ENCODE measurements at places on chromosomes 1 and 21.

DNA sequence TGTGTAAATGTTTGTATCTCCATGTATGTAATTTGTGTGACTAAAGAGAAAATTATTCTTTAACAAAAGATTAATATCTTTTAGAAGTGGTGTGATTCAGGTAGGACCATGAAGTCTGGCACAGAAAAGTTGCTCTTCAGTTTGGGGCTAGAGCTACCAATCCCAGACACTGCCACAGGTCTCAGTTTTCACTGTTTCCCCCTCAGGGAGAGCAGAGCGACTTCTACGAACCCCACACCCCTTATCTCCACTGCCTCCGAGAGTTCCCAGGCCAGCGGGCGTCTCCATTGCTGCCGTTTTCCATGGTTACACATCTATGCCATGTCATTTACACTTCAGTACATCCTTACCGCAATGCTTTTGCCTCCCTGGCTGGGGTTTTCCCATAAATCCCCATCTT, 93.0 kb upstream of the SMYD2 start:
- DNase-seq = no peak

GRCh38 chr21:42315296-42315891, at the start of gene TFF3:
Gene TFF3 (minus strand): TSS chr21:42315409. CDS start chr21:42315374, 35 bp downstream.
- DNase-seq = peak; percentile 30

DNA sequence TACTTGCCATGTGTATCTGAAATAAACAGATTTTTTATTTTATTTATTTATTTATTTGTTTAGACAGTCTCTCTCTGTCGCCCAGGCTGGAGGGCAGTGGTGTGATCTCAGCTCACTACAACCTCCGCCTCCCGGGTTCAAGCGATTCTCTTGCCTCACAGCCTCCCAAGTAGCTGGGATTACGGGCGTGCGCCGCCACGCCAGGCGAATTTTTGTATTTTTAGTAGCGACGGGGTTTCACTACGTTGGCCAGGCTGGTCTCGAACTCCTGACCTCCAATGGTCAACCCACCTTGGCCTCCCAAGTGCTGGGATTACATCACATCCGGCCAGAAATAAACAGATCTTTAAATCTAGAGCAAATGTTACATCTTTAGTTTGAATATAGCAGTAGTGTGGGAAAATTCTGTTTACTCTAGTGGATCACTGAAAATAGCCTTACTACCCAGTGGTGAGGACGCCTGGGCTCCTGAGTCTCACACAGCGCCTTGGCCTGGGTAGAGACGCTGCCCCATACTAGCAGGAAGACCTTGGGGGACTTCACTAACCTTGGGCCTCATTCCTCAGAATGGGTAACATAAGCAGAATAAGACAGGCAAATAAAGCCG, 709 bp downstream of the GART start:
- DNase-seq = no peak

DNA sequence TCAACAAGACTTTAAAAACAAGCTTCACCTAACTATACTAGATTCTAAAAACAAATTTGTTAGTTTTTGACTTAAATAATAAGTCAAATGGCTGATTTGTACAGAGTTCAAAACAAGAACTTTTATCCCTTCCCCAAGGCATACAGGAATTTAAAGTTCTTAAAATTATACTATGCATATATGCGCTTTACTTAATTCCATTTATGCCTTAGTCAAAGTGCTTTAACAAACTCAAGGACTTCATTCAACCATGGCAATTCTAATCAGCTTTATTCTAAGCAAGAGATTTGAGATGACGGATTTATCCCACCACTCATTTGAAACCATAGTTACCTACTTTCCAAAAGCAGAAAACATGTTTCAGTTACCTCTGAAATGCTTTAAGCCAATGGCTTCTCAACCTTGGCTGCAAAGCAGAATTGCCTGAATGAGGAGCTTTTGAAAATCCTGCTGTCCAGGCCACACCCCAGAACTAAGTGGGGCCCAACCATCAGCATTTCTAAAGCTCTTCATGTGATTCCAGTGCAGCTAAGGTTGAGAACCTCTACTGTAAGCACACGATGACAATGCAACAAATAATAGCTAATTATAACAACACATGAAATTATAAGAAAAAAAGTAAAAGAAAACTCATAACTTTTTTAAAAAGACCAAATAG, 44.6 kb downstream of the TTLL7 start:
- DNase-seq = no peak

GRCh38 chr1:160017592-160017991, 14.2 kb downstream of the PIGM start:
- no peak for DNase-seq

GRCh38 chr1:71786218-71786617, 496.1 kb downstream of the NEGR1 start:
- DNase-seq = no peak

DNA sequence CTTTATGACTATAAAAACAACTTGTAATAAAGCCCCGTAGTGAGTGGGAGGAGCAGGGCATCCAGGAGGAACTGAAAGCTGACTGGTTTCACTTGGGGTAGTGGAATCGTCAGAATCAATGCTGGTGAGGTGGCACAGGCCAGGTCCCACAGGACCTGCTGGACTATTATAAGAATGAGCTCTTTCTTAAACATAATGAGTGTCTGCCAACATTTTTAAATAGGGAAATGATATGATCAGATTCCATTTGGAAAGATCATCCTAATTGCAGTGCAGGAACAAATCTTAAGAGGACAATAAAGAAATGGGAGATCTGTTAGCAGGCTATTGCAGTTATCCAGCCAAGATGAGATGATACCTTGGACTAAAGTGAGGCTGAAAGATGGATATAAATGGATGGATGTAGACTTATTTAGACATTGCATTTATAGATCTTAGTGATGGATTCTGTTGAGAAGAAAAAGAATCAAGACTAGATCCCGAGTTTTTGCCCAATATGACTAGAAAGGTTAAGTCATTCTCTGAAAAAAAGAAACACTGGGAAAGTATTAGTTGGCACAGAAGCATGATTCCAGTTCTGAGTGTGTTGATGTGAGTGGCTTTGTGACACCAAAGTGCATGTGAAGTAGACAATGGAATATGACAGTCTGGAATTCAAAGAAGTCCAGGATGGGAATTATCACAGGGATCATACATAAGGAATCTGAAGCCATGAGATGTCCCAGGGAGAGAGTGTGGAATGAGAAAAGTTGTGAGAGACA, 153.3 kb upstream of the SGIP1 start:
- no peak for DNase-seq

GRCh38 chr1:220685879-220686278, 4.3 kb upstream of the C1orf115 start:
- no peak for DNase-seq

DNA sequence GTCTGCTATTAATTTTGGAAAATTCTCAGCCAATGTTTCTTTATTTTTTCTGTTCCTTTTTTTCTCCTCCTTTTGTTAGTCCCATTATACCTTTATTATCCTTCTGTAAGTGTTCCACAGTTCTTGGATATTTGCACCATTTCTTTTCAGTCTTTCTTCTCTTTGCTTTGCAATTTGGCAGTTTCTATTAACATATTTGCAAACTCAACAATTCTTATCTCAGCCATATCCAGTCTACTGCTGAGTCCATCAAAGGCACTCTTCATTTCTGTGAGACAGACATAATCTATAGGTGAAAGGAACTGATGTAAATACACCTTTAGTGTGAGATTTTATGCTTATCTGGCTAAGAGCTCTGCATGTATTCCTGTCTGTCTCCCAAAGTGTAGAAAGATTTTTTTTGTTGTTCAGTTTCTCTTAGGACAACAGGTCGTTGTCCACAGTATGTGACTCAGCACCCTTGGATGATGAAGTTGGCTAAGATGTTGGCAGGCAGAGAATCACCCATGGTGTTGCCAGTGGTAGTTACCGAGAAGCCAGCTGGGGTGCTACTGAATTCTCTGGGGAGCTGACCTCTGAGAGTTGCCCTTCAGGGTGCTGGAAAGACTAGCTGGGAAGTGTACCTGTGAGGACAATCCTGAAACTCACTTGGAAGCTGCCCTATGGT, 38.4 kb downstream of the LEPR start:
- DNase-seq = no peak

GRCh38 chr1:20634065-20634593, 871 bp downstream of the PINK1 start:
- peak; percentile 29 for DNase-seq

GRCh38 chr1:225131869-225132268, 202.4 kb downstream of the DNAH14 start:
- DNase-seq = no peak

DNA sequence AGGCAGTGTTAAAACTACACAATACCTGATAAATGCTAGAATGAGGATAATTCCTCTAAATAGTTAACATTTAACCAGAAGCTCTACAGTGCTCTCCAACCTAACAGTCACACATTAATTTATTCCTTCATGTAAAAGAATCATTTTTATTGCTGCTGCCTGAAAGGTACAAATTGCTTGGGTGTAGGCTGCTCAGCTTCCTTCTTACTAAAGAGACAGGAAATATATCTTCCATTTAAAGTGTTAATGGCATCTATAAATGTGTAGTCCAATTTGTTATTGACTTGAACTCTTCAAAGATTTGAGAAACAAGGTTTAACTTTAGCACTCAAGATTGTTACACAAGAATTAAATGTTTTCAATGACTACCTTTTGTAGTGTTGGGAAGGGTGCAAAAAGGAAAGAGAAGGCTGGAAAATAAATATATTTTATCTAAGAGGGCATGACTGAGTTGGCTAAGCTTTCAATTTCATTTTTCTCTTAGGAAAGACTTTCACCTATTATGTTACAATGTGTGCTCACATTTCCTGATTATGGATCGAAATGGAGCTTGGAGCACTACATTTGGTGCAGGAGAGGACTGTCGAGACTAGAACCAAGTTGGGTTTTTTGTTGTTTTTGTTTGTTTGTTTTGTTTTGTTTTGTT, 105.5 kb upstream of the CACYBP start:
- DNase-seq = no peak

DNA sequence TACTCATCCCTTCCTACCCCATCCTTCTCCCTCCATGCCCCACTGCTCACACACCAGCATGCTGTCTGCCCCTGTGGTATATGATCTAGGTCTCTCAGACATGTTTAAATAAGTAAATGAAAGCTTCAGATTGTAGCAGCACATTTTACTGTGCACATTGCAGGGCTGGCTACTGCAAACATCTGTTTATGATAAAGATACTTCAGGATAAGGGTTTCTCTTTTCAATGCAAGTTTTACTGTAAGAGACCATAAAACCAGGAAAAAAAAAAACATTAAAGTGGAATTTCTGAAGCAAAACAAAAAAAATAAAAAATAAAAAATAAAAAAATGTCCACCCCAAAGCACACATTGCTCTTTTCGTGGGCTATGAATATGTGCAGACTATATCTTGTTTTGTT, 184.4 kb downstream of the USH2A start:
- DNase-seq = no peak

- DNase-seq = no peak
These were observed 52.7 kb upstream of the WASF2 start for GRCh38 chr1:27542463-27543273.

DNA sequence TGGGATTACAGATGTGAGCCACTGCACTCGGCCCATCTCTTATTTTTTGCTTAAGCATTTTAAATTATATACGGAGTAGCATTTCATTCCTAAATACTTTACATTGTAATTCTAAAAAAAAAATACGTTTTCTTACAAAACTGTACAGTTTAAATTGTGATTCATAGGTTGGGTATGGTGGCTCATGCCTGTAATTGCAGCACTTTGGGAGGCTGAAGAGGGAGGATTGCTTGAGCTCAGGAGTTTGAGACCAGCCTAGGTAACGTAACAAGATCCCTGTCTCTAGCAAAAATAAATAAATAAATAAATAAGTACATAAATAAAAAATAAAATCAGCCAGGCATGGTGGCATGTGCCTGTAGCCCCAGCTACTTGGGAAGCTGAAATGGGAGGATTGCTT, 24.6 kb downstream of the TBCE start:
- no peak for DNase-seq

GRCh38 chr1:153922076-153922971, 448 bp downstream of the GATAD2B start:
- peak; percentile 81 for DNase-seq

GRCh38 chr1:114218361-114219171, 64.9 kb upstream of the SYT6 start:
- DNase-seq = no peak

GRCh38 chr1:75034376-75034775, 99.8 kb upstream of the LHX8 start:
- no peak for DNase-seq

- DNase-seq = no peak
These were observed 279.3 kb downstream of the PAPPA2 start for GRCh38 chr1:176742322-176742721.

GRCh38 chr1:162391790-162392563, 10.4 kb downstream of the C1orf226 start:
- peak; percentile 11 for DNase-seq

DNA sequence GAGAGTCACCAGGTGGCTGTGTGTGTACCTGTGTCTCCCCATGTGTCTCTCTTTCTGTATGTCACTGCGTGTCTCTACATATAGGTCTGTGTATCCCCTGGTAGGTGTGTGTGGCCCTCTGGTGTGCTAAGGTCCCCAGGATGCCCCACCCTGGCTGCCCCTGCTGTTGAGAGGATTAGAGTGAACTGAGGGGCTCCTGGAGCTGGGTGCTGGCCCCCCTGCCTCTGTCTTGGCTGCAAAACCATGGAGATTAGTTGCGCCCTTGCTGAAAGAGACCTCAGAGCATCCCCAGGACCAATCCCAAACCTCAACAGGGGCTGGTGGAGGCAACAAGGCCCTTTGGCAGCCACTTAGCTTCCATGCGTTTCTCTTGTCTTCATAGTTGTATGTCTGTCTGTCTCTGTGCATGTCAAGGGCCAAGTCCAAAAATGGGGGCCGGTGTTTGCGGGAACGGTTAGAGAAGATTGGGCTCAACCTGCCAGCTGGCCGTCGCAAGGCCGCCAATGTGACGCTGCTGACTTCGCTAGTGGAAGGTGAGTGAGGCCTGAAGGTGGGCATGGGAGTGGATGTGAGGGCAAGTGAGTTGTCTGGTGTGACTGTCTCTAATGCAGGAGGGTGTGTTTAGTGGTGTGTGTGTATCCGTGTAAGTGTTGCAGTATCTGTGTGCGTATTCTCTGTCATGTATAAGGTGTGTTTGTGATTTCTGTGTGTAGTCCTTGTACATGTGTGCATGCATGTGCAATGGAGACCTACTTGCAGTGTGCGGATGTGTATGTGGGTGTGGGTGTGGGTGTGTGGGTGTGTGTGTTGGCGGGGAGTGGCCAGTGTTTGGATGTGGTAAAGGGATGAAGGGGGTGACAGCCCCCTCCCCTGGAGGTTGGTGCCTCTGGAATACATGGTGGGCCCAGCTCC, 16.7 kb downstream of the TFAP2E start:
- DNase-seq = no peak

DNA sequence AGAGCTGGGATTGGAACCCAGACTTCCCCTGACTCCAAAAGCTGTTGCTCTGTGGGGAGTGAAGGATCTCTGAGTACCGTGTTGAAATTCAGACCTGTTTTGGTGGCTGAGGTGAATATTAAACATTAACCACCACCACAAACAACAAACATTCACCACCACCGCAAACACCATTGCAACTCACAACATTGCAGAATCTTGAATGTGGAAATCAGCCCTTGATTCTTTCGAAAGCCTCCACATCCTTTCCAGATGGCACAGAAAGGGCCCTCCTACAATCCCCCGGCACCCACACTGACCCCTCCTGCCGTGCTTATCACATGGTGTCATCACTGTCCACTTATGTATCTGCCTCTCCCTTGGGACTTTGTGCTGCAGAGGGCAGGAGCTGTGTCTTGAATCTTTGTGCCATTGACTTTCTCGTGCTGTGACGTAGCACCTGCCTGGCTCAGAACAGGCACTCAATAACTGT, 1.4 kb downstream of the CDA start:
- no peak for DNase-seq
